ENCODE measurements at places on chromosomes 13 and 19.
A peak's percentile ranks its signal among the peaks of the same experiment; 100 is the strongest.

- no peak for DNase-seq
Observed at GRCh38 chr13:34265046-34265679, 447.2 kb downstream of the RFC3 start.

GRCh38 chr13:108375034-108375433 lies 105.5 kb downstream of the TNFSF13B start:
- DNase-seq, result no peak

DNA sequence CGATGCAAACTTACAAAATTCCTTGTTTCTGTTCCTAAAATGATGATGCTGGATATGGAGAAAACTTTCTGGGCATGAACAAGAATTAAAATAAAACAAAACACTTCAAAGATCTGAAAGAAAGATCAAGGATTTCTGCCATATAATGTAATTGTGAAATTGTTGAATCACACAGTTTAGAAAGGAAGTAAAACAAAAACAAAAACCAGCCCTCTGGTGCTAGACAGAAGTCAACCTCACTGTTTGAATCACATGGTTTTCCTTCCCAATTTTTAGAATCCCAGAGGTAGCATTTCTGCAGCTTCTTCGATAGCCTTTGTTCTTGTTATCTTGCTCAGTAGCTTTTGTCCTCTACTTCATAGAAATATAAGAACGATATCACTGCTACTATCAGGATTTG lies 118.2 kb upstream of the ARGLU1 start:
- DNase-seq, result no peak

DNA sequence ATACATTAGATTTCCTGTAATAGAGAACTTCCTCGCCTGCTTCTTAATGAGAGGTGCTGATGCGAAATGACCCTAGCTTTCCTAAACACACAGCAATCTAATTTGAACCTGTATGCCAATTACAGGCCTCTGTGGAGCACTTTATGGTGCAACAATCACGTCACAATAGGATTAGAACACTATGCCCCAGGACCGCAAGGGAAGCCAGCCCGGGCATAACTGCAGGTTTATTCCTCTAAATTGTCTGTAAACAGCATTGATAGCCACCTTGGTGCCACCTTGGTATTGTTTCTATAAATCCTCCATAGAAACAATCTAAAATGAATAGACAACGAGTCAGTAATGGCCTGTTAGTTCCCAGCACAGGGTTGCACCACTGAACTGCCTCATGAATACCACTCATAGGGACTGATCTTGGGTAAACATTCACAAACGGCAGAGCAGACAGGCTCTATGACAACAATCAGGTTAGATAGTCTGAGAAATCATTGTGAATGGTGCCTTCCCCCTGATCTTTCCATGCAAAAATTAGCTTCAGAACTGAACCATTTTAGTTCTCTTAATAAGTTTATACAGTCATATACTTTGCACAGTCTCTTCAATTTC lies 182.5 kb upstream of the OBI1 start:
- DNase-seq, result no peak

- DNase-seq, result no peak
Observed at GRCh38 chr13:99363949-99364348, 56.8 kb upstream of the GPR183 start.

- no peak for DNase-seq
Observed at GRCh38 chr19:4363571-4364304, 20.4 kb downstream of the MPND start.

GRCh38 chr13:21504379-21504778 lies 45.3 kb upstream of the ZDHHC20 start:
- DNase-seq, result no peak

GRCh38 chr13:50511877-50512341 lies 331.6 kb downstream of the DLEU7 start:
- no peak for DNase-seq

- no peak for DNase-seq
Observed at GRCh38 chr19:27748551-27749152, 1464.3 kb downstream of the UQCRFS1 start.

DNA sequence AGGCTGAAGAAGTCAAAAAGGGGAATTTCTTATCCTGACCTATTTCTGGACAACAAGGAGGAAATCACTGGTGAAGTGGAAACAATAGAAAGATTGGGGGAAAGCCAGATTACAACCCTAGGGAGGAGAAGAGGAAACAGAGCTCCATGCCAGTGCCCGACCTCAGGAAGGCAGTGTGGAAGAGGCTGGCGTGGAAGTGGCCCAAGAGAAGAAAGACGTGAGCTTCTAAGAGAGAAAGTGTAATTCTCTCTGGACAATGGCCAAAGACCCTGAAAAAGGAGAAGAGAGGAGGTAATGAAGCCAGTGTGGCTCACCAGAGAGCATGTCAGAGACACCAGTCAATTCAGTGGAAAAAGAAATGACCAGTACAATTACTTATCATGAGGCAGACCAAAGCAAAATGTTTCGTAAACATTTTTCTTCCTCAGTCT lies 52.6 kb upstream of the URAD start:
- DNase-seq, result no peak

GRCh38 chr13:73075954-73076353 lies 17.1 kb downstream of the KLF5 start:
- DNase-seq, result no peak

GRCh38 chr13:94707400-94708021 lies 4.8 kb downstream of the SOX21 start:
- DNase-seq, result no peak

- no peak for DNase-seq
Observed at GRCh38 chr19:39307822-39308530, 11.8 kb downstream of the IFNL1 start.

- no peak for DNase-seq
Observed at GRCh38 chr19:10431943-10432735, 11.8 kb downstream of the PDE4A start.

GRCh38 chr19:32720216-32720935 lies 809 bp downstream of the TDRD12 start:
- DNase-seq, result no peak

- DNase-seq, result no peak
Observed at GRCh38 chr13:49528161-49528560, 32.4 kb downstream of the PHF11 start.

- no peak for DNase-seq
Observed at GRCh38 chr19:13134626-13135025, 15.5 kb downstream of the STX10 start.

- peak; percentile 14 for DNase-seq
Observed at GRCh38 chr13:20442375-20442774, 83.3 kb downstream of the CRYL1 start.

- no peak for DNase-seq
Observed at GRCh38 chr19:16326401-16327168, 2.0 kb downstream of the KLF2 start.

DNA sequence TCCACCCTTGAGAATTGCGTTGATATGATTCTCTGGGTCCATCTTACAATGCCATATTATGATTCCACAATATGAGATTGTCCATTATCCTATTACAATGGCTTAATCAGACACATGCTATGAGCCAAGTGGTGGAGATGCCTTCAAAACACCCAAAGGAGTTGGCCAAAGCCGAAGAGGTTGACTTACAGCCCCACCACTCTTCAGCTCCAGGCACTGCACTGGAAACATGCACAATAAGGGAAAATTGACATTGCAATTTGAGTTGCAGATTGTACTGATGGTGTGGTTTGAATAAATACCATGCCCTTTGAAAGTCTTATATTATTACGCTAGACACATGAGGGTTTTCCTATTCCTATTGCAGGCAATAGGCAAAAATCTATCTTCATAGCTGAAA lies 75.4 kb upstream of the TNFSF11 start:
- DNase-seq, result no peak

DNA sequence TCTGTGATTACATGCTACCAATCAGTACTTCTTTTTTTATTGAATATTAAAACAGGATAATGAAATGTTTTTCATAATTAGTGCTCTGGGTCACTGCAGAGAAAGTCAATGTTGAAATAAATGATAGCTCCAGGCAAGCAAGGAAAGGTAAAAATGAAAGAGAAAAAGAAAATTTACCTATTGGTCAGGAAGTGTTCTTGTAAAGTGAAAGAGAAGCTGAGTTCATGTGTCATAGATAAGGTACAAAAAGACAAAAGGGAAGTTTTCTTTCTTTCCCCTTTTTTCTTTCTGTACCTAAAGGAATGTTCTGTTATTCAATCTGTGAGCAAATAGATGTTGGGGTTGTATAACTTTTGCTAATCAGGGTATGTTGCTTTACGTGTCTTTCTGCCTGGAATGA lies 197.0 kb downstream of the PCDH9 start:
- no peak for DNase-seq

DNA sequence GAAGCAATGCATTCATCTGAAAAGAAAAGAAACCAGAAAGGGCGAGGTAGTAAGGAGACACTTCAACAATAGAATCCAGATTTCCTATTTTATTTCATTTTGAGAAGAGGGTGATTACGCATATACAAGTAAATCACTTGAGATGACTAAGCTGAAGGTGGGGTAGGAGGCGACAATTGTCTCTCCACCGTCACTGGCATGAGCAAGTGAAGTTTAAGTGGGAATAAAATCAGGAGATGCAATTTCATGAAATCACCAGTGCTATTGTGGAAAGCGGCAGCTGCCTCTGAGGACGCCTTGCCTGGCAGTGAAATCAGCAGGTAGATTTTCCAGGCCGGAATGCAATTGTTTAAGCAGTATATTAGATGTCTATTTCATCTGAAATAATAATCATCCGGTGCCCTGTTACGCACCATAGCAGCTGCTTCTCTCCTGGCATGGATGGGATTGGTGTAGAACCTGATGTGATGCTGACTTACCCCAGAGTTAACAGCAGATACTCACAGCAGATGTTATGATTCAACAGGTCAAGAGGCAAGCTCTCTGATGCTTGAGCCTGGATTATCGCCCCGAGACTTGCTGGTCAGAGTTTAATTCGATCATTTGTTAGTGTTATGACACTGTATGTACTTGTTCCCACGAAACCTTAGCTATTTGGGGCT lies 64.3 kb downstream of the RASL11A start:
- DNase-seq, result no peak

GRCh38 chr13:19817510-19818158 lies 34.9 kb upstream of the PSPC1 start:
- DNase-seq, result no peak

GRCh38 chr13:27977476-27978300 lies 8.6 kb upstream of the CDX2 start:
- no peak for DNase-seq

DNA sequence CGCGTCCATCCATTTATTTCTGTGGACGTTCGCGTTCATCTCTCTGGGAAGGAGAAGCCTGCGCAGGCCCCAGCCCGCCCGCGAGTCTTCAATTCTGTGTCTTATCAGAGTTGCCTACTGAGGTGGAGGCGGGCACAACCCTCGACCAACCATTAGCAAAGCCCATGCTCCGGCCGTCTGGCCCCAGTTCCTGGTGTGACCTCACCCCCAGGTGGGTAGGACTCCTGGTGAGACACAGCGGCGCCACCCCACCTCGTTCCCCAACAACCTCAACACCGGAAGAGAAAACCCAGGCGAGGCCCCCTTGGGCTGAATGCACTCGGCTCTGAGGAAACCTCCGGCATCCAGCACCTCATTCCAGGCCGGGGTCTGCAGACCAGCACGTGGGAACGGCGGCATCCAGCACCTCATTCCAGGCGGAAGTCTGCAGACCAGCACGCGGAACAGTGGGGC lies 14.7 kb downstream of the ZNF787 start:
- DNase-seq, result no peak

- DNase-seq, result no peak
Observed at GRCh38 chr19:18419195-18419698, at the start of gene SSBP4. Gene SSBP4 (plus strand): TSS chr19:18419398. CDS start chr19:18419649, 251 bp downstream.

- DNase-seq, result no peak
Observed at GRCh38 chr13:100130092-100130491, 41.2 kb downstream of the PCCA start.

DNA sequence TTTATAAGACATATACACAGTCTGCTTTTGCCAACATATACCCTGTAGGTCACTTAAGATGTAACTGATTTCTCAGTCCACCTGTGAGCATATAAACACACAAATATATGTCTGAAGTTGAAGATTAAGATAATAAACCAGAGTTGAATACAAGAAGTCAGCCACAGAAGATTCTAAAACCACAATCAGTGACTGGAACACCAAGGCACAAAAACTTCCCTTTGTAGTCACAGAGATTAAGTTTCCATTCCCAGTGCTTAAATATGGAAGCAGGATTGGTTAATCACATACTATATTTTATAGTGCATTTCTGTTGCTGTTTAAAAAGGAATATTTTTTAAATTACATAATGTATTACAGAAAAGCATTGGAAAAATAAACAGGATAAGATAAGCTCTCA lies 39.9 kb downstream of the MTMR6 start:
- no peak for DNase-seq

- DNase-seq, result no peak
Observed at GRCh38 chr13:36432106-36432544, at the start of gene CCNA1. Gene CCNA1 (plus strand): TSS chr13:36432495. CDS start chr13:36433057, 562 bp downstream.

DNA sequence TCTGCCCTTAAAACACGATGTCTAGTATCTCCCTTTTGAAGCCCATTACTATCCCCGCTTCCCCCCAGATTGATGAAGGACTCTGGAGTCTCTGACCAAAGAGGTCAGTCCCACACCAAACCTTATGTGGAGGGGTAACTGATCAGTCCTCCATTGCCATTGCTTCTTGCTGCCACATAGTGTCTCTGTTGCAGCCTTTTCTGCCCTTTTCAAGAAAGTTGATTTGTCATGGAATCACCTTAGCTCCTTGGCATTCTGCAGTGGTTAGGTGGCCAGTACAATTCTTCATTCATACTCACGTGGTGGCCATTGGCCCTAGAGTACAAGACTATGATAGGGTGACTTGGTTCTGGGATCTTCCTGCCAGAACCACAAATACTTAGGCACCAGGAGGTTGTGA lies 8.4 kb upstream of the HTR2A start:
- no peak for DNase-seq

DNA sequence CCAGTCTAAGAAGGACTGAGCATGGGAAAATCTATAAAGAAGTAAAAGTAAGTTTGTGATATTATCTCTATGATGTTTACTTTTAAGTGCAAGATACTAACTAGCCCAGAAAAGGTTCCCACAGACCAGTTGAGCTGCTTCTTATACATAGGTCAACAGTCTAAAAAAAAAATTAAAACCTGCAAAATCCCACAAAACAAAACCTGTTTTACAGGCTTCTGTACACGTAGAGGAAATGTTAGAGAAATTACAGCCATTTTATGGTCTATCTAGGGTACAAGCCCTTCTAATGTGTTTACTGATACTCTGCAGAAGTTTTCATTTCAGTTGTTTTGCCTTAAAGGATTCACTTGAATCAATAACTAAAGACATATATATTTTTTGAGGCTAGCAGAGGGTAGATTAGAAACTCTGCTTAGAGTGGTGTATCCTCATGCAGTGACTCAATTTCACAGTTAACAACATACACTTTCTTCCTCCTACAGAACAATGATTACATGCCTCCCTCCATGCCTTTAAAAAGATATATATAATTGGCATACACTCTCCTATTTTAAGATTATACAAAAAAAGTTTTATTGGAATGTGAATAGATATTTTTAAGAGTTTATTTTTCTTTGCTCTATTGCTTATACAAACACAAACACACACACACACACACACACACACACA lies 43.9 kb downstream of the CAB39L start:
- no peak for DNase-seq

GRCh38 chr13:81383444-81383843 lies 1042.5 kb upstream of the SPRY2 start:
- no peak for DNase-seq

GRCh38 chr13:40668335-40668734 lies 1.9 kb upstream of the FOXO1 start:
- DNase-seq, result peak; percentile 92

Data from esophagus muscularis mucosa (tissue), 4 donors.